ENCODE measurements at places on chromosomes 1 and 21. TPM values are rescaled to one million over a fixed set of nuclear protein-coding genes. Genes with fewer than 3 reads are reported as not detected.

The CYP4Z1 gene
- total RNA-seq: not detected

The CIART gene
- total RNA-seq: 7.7 TPM

The KCND3 gene
- total RNA-seq: 8.7 TPM

The FAM72C gene
- 0.58 TPM for total RNA-seq

The GNG12 gene
- 89.9 TPM for total RNA-seq

The FCGR3B gene
- 2.0 TPM for total RNA-seq

The B4GALT2 gene
- total RNA-seq: 23.4 TPM

The RGS8 gene
- 0.03 TPM for total RNA-seq

The IL10RB gene
- 31.2 TPM for total RNA-seq

DNA sequence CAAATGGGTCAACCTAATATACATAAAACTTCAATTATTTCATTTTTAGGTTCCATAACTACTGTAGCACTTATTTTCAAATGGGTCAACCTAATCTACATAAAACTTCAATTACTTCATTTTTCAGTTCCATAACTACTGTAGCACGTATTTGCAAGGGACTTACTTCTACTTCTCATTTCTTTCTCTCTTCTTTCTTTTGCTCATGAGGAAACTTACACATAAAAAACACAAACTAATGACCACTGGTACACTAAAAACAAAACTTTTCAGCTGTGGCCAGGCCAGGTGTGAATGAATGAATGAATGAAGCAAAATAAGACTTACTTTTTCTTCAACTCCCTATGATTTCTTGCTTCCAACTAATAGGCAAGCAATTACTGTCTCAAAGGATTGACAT, 11.7 kb downstream of the SYDE2 start:
- no peak for DNase-seq

DNA sequence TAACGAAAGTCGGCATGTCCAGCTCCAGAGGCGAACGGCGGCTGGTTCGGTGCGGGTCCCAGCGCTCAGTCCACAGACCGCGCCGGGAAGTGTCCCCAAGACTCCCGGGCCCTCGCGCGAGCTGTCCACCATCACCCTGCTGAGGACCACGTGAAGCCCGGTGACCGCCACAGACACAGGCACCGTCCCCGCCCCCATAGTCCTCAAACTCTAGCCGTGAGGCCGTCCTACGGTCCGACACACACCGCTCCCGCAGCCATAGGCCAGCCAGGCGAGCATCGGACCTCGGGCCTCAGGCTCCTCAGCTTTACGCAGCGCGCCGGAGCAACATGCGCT, 535 bp downstream of the SETD4 start:
- no peak for DNase-seq

- DNase-seq: no peak
Measured at GRCh38 chr1:67429528-67430357, 459 bp downstream of the SERBP1 start.

DNA sequence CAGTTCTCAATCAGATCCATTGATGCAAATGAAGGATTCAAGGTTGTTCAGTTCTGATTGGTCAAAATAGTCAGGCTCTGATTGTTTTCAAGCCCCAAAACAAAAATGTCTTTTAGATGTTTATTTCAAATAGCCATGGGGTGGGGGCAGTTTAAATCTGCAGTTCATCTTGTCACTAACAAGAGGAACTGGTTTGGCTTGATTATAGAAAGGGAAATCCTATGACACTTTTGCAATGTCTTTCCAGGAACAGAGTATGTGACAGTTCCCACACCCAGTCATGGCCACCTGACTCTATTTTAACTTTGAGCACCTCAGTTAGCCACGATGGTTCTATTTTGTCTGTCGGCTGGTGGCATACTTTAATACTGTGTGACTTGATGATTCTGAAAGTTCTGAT, 1544.1 kb downstream of the PLA2G4A start:
- no peak for DNase-seq

DNA sequence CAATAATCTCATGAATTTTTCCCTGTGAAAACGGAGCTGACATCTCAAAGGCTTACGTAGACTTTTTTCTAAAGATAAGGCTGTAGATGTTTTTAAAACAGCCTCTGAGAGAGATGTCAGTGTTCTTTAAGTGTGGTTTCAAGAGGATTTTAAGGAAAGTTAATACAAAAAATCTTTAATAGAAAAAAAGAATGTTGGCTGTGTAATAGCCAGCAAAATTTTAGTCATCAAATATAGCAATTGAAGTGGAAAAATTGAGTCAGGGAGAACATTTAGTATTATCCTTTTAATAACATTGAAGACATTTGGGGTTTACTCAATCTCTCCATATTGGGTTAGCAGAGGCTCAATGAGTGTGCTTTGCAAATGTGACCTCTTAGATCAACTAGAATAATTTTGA, 38.6 kb upstream of the CHRM3 start:
- DNase-seq: no peak

DNA sequence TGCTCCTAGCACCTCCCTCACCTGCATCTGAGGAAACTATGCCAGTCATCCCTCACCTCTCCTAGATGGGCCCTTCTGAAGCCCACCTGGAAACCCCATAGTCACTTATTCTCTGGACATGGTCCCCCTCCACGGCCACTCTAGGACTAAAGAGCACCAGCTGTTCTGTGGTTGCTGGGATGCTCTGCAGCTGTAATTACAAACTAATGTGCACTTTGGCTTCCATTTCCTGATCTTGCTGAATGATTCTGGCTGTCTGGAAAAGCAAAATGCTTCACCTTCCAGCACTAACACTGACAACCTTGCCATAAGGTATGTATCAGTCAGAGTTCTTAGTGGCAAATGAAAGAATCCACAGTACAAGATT, 48.7 kb upstream of the PSEN2 start:
- no peak for DNase-seq

DNA sequence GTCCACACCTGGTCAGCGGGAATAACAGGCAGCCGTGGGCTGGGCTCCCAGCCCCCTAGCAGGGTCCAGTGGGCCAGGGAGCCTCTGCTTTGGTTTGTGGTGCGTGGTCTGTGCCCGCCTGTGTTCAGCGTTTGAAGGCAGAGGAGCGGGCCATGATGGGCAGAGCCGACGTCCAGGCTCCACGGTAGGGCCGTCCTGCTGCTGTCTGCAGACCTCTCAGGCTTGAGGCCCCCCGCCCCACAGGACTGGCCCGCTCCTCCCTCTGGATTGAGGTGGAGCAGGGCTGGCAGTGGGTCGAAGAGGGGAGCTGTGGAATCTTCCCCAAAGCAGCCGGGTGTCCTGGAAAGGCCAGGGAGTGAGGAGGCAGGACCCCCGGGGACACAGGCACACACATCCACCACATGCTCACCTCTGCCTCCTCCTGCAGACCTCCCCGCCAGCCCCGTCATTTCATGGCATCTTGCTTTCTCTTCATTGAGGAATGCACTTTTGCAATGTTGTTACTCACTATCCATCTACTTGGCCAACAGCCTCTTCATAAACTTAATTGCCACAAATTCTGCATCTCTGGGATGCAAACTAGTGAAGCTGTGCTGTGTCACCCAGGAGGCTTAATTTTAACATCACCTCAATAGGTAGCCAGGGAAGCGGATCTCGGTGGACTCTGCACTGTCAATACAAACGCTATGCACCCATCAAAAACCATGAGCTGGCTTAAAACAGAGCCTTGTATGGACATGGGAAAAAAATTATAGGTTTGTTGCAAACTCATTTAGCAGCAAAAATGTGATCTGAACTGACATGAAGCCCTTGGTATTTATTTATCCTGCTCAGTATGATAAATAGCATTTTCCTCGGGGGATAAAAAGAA, 85.9 kb downstream of the PDE9A start:
- no peak for DNase-seq

GRCh38 chr1:1112237-1112985, 3.5 kb downstream of the C1orf159 start:
- DNase-seq: no peak

GRCh38 chr1:182182311-182182710, 120.8 kb upstream of the ZNF648 start:
- DNase-seq: no peak

DNA sequence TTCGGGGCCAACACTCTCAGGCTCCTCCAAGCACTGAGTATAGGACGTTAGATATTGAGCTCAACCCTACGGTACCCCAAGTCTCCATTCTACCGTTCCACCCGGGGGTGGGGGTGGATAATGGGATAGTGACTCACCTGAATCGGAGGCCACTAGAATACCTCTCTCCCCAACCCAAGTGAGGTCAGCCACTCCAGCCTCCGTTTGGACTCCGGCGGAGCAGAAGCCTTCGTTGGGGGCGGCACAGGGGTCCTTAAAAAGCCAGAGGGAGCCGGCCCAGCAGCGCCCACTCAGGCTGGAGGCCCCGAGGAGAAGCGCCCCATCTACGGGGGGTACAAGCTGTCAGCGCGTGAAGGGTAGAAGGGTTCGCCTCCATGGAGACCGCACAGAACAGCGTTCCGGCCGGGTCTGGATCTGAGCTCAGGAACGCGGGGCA, 556 bp downstream of the WDR77 start:
- DNase-seq: no peak

DNA sequence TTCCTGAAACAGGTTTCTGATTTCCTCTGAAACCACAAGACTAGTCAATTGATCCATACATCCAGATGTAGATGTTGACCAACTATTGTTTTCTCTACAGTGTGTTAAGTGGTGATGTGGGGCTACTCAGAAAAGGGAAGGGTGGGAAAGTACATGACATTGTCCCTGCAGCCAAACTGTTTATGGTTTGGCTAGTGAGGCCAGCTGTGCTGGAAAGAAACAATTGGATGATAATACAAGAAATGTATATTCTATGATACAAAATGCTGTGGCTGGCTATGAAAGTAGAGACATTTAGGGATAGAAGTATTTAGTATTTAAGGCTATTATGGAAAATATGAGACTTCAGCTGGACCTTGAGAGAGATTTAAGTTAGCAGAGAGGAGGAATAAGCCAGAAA, 244.5 kb downstream of the ADGRL2 start:
- DNase-seq: no peak

DNA sequence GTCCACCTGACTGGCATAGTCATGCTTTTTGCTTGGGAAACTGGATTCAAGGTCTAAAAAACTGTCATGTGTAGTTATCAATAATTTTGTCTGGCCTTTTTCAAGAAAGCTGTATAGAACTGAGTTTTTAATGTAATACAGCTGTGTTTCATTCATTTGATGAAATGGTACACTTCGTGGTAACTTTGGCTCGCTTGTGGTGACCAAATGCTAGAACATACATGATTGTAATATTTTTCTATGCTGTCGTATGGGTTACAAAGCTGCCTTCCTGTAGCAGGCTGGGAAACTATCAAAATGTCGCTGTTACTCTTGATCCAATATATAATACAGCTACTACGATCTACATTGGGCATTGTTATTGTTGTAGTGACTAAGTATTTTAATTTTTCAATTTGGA, 2.1 kb downstream of the LRRC42 start:
- DNase-seq: no peak

GRCh38 chr21:46069719-46070279, 28.1 kb upstream of the COL6A2 start:
- DNase-seq: no peak

DNA sequence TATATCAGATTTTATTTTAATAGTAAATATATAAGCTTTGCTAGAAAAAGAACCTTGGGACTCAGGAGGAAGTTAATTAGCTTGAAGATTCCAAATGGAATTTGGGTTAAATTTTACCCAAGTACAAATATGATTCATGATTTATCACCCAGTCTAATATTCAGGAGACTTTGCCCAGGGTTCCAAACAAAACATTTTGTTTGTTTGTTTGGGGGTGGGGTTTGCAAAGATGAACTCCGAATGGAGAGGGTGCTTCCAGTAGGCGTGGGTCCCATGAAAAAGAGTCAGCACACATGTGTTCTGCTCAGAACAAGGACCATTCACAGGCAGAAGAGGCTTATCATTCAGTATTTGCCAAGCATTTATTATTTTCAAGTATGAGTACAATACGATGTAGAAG, 23.5 kb downstream of the KCNT2 start:
- no peak for DNase-seq

DNA sequence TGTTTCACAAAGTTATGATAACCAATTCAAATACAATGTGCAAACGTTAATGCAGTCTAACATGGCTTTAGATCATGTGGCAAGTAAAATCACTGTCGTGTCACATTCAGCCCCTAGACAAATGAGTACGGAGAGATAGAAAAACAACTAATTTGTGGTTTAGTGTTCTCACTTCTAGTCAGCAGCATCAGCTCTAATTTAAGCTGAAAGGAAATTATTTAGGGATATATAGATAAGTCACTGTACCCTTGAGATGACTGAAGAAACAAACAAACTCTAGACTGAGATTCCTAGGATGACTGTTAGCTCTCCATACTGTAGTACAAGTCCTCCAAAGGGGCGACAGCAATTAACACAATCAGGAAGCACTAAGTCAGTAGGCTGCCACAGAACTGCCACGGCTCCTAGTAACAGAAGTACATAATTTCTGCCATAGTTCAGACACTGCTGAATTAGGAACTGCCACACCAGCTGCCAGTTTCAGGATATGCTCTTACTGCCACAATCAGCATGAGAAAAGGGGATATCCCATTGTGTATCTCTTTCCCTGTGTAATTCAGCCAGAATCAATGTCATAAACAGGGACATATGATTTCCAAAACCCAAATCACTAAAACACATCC, 150.4 kb upstream of the NEGR1 start:
- no peak for DNase-seq

DNA sequence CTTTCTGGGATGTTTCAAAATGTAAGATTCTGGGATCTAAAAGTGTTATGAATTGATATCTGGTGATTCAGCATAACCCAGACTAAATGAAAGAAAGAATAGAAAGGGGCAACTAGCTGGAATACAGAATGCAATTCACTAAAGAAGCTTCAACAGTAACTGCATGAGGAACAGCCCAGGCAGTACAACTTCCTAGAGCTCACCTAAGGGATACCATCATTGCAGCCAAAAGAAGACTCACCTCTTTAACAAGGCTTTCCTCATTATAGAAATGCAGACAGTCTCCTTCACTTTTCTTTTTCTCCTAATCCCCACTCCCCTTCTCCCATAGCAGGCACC, 6.3 kb downstream of the RGS5 start:
- no peak for DNase-seq

GRCh38 chr1:154611150-154611862, 3.3 kb upstream of the ADAR start:
- no peak for DNase-seq

DNA sequence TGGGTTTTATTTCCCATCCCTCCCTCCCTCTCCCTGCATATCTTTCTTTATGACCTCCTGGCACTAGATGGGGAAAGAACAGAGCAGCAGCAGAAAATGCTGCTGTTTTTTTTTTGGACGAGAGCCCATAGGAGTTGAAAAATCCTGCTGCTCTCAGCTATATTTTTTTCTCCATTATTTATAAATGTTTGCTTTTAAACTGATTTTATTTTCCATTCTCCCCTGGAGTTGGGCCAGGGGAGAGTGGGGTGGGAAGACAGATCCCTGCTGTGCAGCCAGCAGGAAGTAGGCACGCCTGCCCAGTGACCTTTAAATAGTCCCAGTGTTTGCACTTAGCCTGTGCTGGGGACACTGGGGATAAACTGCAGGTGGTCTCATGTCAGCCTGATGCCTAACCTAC, 17.4 kb downstream of the SFT2D2 start:
- DNase-seq: peak; percentile 26

DNA sequence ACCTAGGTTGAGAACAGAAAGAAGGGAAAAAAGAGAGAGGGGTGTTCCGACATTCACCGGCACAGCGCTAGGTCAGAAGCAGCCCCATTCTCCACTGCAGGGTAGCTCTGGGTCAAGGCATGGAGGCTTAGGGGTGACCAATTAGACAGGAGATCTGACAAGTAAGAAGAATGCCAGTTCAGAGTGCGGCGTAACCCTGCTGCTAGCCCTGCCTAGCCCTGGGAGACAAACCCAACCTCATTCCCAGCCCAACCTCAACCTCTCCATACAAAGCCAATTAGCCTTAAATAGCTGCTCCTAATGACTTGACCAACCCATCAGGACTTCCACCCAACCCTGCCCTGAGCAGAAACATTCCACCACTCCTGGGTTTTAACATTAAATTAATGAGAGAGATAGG, 3.4 kb downstream of the PRELP start:
- DNase-seq: no peak

All from mucosa of gallbladder (tissue), 1 donor.